Stomach (tissue), 19 donors: ENCODE measurements at places on chromosomes 2 and 18. TPM values are rescaled to one million over a fixed set of nuclear protein-coding genes. Genes with fewer than 3 reads are reported as not detected.

DNA sequence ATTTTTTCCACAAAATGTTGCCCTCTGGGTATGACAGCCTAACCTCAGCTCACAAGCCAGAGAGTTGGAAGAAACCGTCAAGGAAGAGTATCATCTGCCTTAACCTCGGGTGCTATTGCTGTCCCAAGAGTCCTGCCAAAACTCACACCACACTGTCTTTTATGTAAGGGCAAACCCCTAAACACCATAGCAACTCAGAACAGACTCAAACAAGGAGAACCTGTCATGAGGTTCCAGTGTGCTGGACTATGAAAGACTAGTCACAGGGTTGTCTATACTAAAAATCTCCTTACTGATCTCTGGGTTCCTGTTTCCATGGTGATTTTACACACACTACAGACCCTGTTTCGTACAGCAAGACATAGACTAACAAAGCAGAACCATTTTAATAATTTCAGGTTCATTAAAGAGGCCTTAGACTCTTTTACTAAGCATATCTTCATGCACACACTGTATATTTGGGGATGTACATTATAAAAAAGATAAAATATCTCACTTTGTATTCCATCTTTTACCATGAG lies 159.8 kb downstream of the PKP4 start:
- no peak for DNase-seq

DNA sequence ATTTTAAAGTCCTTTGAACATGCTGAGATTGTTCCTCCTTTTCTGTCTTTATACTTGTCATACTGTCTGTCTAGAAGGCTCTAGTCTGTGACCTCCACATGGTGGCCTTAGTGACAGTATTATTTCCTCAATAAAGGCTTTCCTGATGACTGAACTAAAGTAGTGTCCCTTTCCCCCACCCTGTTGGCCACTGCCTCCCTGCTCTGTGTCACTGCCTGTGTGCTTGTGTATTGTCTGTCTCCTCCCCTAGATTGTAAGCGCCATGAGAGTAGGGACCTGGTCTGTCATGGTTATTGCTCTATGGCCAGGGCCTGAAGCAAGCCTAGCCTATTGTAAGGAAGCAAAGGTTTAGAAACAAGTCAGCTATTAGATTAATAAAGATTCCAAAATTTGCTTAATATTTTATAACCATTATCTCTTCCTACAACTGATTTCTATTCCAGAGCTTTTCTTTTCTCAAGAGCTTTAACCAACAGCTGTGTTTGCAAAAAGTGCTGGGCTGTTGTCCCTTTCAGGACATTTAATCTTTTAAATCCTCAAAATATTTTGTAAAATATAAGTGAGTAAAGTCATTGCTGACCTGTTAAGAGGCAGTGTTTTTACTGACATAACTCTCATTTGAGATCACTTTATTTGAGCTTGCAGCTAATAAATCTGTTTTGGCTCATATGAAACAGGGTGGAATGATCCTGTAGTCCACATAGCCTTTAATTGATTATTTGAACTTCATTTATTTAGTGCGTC lies 35.5 kb downstream of the DIS3L2 start:
- no peak for DNase-seq

GRCh38 chr18:45538444-45538843 lies 76.8 kb upstream of the SLC14A2 start:
- DNase-seq = no peak

DNA sequence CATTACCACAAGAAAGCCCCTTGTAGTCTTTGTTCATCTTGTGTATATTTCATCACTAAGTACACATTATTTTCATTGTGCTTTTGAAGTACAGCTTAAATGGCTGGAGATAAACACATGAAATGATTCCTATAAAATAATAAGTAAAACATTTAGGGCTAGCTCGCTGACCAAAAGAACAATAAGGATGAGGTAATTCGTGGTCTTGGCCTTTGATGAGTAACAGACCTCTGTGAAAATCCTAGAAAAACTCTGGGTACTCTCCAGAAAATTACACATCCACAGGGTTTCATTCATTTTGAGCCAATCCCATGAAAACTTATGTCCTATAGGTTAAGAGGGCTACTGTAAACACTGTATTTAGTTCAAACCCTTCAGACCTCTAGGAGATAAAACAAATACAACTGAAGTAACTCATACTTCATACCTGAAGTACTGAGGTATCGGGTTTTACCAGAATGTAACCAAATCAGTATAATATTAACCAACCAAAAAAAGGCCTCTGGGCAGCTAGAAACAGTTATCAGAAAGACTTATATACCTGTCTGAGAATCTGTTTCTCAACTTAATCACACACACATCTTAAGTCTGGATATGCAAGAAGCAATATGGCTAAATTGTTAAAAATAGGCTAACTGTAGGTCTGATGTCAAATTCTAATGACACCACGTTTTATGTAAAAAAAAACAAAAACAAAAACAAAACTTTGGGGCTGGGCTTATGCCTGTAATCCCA lies 31.0 kb downstream of the CFAP36 start:
- DNase-seq = no peak

GRCh38 chr2:182038576-182038975 lies 52.9 kb downstream of the PPP1R1C start:
- peak; percentile 50 for DNase-seq

DNA sequence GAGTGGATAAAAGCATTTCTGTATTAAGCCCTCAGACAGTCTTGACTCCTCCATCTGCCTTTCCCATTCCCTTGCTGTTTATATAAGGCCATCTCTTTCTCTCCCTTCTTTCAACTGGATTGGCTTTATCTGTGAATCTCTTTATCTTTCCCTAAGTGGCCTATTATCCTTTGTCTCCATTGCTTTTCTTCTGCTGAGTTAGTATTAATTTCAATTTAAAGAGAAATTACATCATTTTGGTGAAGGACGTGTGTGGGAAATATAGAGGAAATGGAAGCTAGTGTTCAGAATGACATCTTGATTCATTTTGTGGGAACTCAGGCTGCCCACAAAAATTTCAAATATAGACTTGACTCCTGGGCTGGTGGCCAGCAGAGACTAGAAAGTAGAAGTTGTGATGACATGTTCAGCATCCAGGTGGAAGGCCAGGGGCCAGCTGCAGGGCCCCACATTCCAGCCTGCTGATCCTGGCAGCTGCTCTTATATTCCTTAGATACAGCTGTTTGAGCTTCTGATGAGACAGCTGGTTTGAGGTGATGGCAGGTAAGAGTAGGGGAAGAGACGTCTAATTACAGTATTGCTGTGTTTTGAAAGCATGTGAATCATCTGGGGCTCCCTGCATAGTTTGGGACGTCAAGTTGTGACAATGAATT lies 52.3 kb downstream of the DIS3L2 start:
- DNase-seq = no peak

- no peak for DNase-seq
Observed at GRCh38 chr2:149808556-149808955, 221.0 kb upstream of the MMADHC start.

DNA sequence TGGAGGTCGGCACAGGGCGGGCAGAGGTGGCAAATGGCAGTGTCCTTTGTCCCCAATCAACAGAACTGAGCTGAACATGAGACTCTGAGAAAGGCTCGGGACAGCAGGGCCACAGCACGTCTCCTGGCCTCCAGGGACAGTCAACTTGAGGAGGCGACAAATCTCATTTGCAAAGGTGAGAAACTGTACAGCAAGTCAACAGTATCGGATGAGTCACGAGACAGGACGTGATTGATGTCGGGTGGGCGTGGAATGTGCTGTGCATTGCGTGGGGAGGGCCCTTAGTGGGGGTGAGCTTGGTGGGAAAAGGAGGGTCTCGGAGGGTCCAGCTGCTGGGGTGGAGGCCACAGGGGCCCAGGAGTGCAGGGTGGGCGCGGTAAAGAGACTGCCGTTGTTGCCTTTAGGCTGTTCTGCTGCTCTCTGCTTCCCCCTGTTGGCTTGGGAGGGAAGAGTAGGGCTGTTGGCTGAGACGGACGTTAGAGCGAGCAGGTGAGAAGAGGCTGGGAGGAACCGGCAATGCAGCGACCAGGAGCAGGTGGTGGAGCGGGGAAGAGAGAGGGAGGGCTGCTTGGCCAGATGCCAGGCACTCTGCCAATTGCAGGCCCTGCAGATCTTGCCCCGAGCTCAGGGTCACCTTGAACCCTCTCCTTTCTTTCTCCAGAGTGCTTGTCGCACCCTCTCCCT lies 164.3 kb downstream of the BCL2 start:
- peak; percentile 92 for DNase-seq

DNA sequence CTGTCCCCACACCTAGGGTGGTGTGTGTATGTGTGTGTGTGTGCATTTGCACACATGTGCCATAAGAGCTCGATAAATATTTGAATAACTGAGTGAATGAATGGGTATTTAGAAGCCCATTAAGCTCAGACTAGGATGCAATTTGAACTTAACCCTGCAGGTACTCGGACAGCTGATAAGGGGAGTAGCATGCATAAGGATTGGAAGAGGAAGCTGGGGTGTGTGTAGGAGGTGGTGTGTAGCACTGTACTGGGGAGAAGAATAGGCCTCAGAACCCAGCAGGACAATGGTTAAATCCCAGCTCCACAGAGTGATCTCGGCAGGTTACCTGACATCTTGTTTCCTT lies 1.8 kb upstream of the KCNF1 start:
- DNase-seq = no peak

GRCh38 chr2:217698691-217699090 lies 304.1 kb downstream of the TNS1 start:
- DNase-seq = peak; percentile 37

GRCh38 chr2:44120428-44120827 lies 48.2 kb upstream of the PPM1B start:
- DNase-seq = no peak

DNA sequence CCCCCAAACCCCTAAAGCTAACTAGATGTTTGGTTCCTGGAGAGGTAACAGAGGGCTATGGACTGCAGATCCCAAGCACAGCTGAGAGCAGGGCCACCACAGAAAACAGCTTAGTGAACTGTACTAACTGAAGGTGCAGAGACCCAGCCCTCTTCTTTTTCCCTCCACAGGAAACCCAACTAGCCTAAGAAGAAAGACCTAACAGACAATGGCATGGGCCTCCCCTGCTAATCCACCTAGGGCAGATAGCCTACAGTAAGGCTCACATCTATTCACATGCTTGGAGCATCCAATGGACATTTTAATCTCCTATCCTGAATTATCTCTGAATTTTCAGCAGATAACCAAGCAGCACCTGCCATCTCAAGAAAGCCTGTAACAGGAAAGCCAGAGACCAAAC lies 8.8 kb upstream of the FECH start:
- no peak for DNase-seq

DNA sequence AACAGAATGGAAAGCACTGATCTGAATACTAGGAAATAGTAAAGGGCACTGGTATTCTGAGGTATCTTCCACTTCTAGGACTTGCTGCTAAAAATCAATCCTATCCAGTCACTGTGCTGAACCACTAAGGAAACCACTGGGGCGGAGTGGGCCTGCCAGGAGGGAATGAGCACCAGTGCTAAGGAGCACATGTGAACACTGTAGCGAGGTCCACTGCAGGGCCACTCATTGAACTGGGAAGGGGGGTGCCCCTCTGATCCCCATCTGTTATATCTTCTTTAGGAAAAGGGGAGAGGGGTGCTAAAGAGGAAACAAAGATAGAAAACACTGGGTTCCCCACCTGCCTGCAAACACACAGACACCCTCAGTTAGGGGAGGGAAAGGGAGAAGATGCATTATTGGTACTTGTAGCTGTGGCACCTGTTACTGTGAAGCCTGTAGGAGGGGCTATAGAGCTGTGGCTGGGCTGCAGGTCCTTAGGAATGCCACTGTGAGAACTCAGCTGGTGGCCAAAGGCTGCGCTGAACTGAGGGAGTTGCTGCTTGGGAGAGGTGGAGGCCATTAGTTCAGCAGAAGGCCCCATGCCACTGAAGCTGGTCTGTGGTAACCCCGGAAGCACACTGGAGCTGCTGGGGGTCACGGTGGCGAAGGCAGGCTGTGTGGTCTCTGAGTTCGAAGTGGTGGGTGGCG lies 81.8 kb downstream of the INO80D start:
- DNase-seq = no peak

- no peak for DNase-seq
Observed at GRCh38 chr2:180596453-180596852, 384.0 kb upstream of the UBE2E3 start.

DNA sequence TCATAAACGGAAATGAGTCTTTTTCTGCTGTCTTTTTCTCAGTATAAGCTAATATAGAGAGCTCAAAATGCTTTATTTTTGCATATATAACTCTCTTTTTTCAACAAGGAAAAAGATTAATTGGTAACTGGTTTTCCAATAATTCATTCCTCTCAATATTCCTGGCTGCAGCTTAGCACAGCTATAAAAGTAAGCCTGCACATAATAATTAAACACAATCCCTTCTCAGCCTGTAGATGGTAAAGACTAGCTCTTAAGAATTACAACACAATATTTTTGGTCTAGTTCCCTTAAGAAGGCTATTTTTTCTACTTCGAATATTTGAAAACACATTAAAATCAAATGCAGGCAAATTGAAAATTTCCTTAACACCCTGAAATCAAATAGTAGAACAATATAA lies 258.0 kb downstream of the DOK6 start:
- DNase-seq = no peak

Gene TUBB8B
- polyA plus RNA-seq = not detected

Gene GKN1
- 2,484 TPM for polyA plus RNA-seq

Gene CPSF3
- polyA plus RNA-seq = 15.0 TPM

Gene BMP10
- not detected for polyA plus RNA-seq

Gene UGT1A4
- polyA plus RNA-seq = not detected

Gene PIEZO2
- polyA plus RNA-seq = 0.87 TPM

Gene PDE1A
- 2.5 TPM for polyA plus RNA-seq
